ENCODE measurements at places on chromosomes 16 and 17. TPM values are rescaled to one million over a fixed set of nuclear protein-coding genes. Genes with fewer than 3 reads are reported as not detected.

CLEC3A gene
- not detected for total RNA-seq

- no peak for ATAC-seq
Observed at GRCh38 chr16:57606147-57606846, 22.1 kb upstream of the ADGRG1 start.

- no peak for ATAC-seq
Observed at GRCh38 chr17:1168533-1169220, 11.1 kb downstream of the ABR start.

- ATAC-seq: no peak
Observed at GRCh38 chr17:79273660-79274059, 199.0 kb downstream of the ENGASE start.

DNA sequence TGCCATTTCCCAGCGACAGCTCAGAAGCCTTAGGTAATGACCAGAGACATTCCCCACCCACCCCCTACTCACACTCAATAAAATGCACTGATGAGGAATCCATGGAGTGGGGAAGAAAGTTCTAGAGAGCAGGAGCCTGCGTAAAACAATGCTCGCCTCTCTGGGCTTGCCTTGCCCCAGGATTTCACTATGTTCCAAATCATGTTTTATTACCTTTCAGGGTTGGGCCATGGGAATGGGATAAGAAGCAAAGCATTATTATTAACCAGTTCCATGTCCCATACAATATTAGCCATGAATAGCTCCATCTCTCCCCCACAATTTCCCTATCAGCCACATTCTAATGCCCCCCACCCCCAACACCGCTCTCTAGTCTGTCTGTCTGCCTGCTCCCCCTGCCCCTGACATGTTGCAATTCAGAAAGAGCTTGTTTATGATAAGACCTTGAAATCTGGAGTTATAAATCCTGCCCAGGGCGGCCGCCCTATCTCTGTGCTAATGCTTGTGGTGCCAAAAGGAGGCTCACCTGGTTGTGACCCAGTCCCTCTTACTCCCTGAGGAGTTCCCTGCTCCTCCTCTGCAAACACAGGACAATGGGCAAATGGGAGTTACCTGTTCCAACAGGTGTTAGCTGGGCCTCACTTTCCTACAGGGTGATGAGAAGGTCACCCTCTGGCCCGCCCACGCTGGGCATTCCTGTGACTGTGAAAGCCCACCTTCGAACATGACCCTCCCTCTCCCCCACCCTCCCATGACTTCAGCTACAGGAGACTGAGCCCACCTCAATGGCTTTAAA is 28.0 kb upstream of the DDX52 start:
- no peak for ATAC-seq

DNA sequence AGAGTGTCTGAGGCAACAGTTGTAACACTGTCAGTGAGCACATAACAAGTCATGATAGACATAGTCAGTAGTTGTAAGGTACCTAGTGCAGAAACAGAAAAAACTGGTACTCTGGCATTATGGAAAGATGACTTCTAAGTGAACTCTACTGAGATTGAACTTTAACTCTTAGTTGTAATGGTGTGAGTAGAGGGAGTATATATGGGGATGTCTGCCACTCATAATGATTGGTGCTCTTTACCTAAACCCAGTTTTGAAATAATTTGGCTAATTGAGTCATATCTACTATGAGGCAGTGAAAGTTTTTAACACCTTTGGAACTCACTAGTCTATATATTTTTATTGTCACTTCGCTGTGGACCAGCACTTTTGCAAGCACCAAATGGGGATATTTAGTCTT is 6.6 kb downstream of the NLK start:
- ATAC-seq: no peak

GRCh38 chr17:44766409-44767038 is 7.7 kb downstream of the ADAM11 start:
- ATAC-seq: no peak

DNA sequence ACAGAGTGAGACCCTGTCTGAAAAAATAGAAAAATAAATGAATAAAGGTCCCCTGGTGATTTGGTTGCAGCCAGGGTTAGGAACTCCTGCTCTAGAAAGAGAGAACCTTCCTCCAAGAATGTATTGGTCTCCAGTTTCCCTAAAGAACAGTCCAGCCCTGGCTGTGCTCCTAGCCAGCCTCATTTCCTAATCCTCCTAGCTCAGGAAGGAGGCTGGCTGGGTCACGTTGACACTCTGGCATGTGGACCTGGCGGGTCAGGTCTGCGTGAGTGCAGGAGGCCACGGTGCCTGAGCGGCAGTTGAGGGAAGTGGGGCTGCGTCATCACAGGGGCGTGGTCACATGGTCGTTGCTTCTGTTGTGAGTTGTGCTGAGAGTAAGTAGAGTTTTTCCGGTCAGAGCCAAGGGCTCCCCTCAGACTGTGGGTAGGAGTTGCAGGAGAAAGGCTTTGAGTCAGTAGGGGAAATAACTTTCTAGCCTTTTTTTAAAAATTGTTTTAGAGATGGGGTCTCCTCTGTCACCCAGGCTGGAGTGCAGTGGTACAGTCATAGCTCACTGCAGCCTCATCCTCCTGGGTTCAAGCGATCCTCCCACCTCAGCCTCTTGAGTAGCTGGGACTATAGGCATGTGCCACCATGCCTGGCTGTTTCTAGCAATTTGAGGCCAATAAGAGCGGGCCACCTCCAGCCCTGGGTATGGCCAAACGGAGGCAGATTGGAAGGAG is 194.0 kb upstream of the CIBAR2 start:
- ATAC-seq: peak; percentile 85

DNA sequence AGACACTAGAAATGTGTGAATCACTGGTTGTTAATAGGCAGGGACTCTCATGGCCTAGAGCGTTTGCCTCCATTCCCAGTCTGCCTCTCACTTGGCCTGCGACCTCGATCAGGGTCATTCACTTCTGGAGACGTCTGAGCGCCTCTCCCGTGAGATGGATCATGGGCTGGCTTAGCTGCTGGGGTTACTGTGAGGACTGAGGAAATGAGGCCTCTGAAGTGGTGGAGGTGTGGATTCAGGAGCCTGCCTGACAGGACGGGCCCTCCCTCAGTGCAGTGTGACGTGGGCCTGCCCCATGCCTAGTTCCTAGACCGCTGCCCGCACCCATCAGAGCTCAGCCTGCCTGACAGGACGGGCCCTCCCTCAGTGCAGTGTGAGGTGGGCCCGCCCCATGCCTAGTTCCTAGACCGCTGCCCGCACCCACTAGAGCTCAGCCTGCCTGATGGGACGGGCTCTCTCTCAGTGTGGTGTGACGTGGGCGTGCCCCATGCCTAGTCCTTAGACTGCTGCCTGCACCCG is 61.9 kb downstream of the BANP start:
- peak; percentile 90 for ATAC-seq

DNA sequence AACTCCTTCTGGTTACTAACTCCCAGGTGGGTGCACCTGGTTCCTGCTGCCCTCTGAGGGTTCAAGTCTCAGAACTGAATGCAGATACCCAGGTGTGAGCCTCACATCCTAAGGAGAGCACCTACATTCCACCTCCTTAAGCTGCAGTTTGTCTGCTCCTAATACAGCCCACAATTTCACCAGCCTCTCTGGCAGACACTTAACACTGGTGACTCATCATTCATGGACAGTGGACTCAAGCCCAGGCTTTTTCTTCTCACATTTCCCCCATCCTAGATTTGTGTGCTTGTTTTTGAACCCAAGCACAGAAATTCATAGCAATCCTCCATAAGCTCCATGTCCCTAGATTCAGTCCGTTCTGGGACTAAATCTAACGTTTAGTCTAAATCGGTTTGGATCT is 7.0 kb upstream of the MAF start:
- peak; percentile 75 for ATAC-seq

DNA sequence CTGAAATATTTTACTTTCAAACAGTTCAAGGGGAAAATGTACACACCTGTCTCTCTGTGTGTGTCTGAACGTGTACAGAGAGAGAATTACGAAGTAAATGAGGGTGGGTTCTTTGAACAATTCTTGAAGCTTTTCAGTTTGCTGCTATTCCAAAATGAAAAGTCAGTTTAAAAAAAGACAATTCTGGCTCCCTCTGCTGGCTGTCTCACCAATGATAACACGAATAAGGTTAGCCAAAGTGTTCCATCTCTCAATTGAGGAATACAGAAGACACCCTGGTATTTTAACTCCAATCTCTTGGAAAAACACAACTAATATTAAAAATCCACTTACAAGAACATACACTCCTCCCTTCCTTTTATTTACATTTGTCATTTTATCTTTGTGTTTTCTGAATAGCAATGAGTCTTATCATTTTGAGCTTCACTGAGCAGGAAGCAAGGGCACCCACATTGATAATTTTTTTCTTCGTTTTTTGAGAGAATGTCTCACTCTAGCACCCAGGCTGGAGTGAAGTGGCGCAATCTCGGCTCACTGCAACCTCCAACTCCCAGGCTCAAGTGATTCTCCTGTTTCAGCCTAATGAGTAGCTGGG is 20.5 kb downstream of the EFTUD2 start:
- ATAC-seq: no peak
